ENCODE measurements at places on chromosomes 2 and 18.

GRCh38 chr2:217162533-217162932, 302.7 kb upstream of the TNP1 start:
- no peak for DNase-seq

- DNase-seq = no peak
Observed at GRCh38 chr2:189676471-189676870, 2.0 kb downstream of the ANKAR start.

GRCh38 chr18:63259567-63260379, 59.8 kb downstream of the BCL2 start:
- no peak for DNase-seq

DNA sequence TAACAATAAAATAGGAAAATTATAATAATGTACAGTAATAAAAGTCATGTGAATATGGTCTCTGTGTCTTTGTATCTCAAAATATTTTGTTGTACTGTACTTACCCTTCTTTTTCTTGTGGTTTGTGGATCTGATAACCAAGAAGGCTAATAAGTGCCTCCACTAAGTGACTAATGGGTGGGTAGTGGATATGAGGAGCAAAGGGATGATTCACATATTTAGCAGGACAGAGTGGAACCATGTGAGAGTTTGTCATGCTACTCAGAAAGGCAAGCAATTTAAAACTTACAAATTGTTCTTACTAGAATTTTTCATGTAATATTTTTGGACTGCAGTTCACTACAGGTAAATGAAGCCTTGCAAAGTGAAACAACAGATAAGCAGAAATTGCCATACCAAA, 1241.2 kb upstream of the CDH2 start:
- DNase-seq = no peak

DNA sequence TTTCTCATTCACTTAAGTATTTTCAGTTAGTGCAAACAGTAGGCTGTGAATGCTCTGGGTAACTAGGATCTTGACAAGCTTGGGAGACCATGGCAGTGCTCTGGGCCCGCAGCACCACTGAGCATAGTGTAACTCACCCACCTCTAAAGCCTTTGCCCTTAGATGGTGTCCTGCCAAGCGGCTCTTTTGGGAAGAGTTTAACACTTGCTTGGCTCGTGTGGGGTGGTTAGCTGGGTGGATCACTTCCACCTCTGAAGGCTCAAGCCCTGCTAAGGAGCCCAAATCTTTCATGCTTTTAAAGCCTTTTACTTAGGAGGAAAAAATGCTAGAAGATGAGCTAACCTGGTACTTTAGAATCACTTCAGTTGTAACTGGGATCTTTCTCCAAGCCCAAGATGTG, 33.9 kb downstream of the PTPN18 start:
- DNase-seq = no peak

DNA sequence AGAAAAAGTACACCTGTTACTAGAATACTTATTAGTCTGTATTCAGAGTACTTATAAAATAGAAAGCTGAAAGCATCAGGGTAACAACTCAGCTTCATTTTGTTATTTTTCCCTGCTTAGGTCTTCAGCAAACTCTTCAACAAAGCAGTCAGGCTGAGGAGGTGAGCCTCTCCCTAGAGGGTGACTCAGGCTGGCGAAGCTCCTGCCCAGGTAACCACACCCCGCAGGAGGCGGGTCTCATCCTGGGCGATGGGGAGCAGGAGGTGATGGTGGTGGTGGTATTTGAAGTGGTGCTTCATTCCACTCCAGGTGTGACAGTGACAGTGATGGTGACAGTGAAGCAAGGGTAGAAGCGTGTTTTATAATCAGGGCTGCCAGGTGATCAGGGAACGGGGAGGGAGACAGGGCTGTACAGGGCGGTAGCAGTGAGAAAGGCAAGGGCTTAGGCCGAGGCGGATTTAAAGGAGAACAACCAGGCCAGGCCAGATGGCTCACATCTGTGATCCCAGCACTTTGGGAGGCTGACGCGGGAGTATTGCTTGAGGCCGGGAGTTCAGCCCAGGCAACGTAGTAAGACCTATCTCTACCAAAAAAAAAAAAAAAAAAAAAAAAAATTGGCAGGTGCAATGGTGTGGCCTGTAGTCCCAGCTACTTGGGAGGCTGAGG, 127.1 kb downstream of the SOCS6 start:
- DNase-seq = no peak

DNA sequence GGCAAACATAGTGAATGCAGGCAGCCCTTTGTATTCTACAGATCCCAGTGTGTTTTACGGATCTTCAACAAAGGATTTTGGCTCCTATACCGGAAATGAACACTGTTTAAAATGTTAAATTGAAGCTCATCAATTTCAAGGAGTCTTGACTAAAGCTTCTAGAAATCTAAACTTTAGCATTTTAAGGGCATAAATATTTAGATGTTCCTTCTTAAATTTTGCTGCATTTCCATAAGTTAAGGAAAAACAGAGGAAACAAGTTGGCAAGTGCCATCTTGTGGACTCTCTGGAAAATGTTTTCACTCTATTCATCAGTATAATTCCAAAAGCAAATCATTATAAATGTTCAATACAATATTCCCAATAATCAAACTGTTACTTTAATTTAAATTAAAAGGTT, 19.6 kb downstream of the CHN1 start:
- no peak for DNase-seq

DNA sequence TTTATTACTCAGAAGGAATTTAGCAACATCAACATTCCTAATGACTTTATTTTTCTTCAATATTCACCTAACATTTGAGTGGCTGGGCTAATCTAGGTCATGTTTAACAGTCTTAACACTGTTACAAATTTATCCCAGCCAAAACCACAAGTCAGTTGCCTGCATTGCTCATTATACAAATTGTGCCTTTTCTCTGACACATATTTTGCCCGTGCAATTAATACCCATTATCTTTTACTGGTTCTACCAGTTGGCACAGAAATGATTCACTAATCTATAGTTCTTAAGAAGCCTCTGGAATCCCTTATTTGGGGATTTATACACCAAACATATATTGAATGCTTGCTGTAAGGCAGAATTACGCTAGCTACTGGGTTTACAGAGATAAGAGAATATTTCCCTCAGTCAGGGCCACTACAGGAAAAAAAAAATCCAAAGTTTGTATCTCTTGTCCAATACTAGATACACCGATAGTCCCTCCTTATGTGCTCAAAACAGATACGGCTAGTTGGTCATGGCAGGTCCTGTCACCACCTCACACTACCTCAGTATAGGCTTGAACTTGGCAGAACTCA, 46.3 kb downstream of the ZCCHC2 start:
- no peak for DNase-seq

- no peak for DNase-seq
Observed at GRCh38 chr2:219274361-219274921, 4.7 kb upstream of the DNAJB2 start.

GRCh38 chr2:84481702-84482101, 22.6 kb upstream of the SUCLG1 start:
- DNase-seq = no peak
